Cortex of kidney (tissue), 1 donor: ENCODE measurements at places on chromosomes 16 and 17.

GRCh38 chr17:63173450-63173849, 207.4 kb downstream of the TANC2 start:
- DNase-seq: no peak

DNA sequence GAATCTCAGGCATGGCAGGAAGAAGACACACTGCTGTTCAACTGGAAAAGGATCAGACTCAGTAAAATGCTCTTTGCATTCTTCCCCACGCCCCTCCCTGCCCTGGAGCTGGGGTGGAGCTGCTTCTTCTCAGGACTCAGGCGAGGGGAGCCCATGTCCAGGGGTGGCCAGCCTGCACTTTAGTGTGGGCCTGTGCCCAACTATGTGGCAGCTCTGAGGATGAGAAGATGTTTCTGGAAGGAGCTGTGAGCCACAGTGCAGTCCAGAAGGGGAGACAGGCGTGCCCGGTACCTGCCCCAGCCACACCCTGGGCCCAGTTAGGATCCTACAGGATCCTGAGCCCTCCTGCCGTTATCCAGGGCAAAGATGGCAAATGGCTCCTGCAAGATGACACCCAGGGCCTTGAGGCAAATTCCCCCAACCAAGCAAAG, 120.3 kb downstream of the ANKRD11 start:
- no peak for DNase-seq

- no peak for DNase-seq
Measured at GRCh38 chr16:15466886-15467781, 32.7 kb downstream of the BMERB1 start.

DNA sequence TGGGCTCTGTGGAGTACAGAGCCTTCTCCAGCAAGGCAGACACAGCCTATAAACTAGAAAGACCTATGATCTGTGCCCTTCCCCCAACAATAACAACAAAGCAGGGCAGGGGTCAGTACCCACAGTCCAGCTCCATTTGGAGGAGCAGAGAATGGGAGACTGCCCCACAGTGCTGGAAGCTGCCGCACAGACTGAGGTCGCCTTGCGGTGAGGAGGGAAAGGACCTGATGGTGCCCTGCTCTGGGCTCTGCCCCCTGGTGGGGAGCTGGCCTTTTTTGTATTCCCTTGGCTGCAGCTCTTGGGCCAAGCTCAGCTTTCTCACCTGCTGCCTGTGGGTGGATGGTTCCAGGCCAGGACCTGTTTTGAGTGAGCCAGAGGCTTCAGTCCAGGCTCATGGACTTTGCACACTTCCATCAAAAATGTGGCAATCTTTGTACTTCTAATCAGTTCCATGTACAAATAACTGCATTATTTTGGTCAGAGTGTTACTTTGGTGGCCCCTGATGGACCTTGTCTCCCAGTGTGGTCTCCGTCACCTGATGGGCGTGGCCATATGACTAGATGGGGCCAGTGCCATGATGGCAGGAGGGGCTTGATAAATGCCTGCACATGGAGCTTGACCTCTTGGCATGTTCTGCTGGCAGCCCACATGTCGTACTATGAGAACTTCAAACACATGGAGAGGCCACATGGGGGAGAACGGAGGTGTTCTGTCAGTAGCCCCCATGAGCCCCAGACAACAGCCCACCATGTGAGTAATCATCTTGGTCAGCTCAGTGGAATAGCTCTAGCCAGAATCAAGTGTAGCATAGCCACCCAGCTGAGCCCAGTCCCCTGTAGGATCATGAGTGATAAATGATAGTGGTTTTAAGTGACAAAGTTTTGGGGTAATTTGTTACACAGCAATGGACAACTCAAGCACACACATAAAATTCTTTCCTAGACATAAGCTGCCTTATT, 24.2 kb downstream of the B9D1 start:
- no peak for DNase-seq
